ENCODE measurements at places on chromosomes 1 and 21.

DNA sequence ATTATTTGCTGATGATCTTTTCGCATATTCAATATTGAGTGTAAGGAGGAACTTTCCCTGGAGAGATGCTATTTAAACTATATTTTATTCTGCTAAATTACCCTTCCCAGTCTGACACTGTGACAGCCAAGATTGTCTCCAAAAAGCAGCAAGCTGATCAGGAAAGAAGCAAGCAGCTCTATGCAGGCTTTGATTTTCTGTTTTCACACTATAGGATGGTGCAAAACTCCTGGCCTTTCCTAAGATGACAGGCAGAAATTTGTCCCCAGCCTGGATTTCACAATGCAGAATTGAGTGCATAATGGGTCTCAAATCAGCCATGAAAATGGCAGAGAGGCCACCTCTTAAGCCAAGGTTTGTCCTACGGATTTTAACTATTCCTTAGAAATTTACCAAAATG is 1.1 kb downstream of the SGIP1 start:
- DNase-seq: no peak

DNA sequence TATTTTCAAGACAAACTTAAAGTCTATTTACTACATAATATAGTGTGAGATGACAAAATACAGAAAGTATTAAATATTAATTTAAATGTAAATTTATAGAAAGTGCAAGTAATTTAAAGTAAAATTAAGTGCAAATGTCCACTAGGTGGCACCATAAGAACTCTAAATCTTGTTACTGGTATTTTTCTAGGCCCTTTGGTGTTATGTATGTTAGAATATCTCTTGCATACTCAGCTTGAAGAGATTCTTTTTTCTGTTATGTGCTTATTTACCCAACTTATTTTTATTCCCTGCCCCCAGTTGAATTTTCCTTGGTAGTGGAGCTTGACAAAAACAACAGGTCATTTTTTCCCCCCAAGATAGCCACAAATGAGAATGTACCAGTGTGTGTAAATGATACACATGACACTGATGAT is 71.5 kb downstream of the RPS6KC1 start:
- DNase-seq: peak; percentile 72

DNA sequence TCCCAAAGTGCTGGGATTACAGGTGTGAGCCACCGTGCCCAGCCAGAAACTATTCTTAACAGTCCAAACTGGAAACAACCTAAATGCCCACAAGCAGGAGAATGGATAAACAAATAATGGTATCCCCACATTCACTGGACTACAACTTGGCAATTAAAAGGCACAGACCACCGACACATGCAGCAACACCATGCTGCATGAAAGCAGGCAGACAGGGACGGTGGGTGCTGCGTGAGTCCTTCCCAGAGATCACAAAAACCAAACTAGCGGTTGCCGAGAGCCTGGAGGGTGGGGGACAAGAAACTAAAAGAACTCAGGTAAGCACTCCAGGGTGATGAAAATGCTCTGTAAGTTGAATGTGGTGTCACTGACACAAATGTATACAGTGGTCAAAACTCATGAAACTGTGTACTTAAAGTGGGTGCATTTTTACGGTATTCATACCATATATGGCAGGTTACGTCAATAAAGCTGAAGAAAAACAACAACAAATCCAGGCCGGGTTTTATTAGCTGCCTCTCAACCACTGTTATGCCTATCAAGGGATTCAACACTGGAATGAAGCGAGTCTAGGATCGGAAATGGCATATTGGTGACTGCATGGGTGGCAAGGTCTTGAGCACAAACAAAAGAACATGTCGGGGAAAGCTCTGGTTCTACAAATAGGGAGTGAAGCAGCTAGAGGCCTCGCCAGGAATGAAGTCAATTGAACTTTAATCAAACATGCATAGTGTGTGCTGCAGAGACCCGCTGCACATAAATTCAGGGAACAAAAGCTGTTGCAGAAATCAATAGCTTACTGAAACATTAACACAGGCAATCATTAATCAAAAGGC is 52.4 kb downstream of the SLC45A1 start:
- peak; percentile 61 for DNase-seq

DNA sequence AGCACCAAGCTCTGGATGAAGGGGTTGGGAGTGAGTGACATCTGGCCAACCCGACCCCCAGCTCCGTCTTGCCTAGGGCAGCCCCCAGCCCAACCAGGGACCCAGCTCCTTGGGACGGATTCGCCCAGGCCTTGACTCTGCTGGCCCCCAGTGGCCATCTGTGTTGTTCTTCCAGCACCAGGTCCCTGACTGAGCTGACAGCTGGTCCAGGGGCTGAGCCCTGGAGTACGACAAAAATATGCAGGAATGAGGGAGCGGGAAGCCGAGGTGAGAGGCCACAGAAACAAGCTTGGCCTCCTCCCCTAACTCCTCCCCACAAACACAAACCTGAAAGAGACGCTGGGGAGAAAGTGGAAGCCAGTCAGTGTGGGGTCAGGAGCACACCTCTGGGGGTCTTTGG is 55.0 kb upstream of the PAX7 start:
- DNase-seq: peak; percentile 39

DNA sequence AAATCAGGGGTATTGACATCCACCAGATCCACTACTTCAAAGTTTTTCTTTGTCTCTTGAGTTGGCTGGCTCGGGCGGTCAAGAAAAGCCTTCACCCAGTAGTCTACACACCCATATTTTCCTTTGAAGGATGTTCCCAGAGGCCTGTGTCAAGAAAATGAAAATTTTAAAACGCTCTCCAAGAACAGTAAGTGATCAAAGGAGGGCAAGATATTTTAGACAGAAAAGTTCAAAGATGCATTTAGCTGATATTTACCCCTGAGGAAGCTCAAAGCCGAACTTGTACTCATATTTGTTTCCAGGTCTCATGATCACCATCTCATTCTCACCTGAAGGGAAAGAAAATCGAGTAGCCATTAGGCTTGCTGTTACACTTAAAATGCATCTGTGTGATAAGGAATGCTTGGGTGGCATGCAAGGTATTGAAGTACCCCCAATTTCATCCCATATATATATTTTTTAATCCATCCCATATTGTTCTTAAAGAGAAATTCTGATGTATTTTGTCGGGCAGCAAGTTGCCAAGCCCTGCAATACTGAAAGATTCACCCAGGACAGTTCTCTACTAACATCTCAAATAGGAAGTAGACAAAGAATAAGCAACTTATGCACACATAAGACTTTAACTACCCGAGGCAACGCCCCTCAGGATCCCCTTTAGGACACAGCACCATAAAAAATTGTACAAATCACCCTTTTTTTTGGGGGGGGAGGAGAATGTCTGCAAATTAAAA is 1.1 kb downstream of the TXNIP start:
- no peak for DNase-seq

DNA sequence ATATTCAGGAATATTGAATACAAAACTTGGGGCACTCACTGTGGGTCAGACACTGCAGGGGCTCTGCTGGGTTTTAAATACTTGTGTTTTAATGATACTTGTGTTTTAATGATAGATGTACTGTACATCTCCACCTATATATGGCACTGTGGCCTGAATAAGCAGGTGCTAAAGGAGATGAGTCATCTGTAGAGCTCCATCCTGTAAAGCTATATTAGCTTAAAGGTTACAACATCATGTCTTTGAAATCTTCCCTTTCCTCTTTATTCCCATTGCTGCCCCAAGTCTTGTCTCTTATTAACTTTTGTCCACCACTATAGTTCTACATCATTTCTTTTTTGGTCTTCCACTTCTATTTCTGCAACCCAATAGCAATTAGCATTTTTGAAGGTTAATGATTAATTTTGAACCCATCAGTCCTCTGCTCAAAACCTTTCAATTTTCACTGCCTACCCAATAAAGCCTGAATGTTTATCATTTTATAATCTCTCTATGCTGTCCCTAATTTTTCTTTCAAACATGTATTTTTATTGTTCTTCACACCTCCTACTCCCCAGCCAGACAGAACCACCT is 113.3 kb upstream of the PTGFR start:
- no peak for DNase-seq

- no peak for DNase-seq
Measured at GRCh38 chr1:183073320-183073719, 50.1 kb downstream of the LAMC1 start.

GRCh38 chr1:58830291-58830690 is 46.4 kb upstream of the JUN start:
- no peak for DNase-seq

DNA sequence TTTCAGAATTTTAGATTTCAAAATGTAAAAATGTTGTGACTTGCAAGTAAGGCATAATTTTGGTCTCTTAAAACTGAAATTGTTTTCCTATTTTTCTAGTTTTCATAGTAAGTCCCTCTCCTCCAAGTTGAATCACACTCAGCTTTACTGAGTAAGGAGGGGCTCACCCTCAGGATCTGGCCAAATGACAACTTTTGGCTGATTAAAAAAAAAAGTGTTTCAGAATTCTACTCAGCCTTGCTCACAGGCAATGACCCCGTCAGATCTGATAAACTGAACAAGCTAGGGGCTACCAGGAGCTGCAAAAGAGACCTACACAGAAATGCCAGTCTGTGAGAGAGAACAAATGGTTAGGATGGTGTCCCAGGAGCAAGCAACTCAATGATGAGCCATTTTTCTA is 159.8 kb downstream of the PBX1 start:
- DNase-seq: no peak

- peak; percentile 44 for DNase-seq
Measured at GRCh38 chr1:231315887-231316286, 21.8 kb downstream of the EXOC8 start.

DNA sequence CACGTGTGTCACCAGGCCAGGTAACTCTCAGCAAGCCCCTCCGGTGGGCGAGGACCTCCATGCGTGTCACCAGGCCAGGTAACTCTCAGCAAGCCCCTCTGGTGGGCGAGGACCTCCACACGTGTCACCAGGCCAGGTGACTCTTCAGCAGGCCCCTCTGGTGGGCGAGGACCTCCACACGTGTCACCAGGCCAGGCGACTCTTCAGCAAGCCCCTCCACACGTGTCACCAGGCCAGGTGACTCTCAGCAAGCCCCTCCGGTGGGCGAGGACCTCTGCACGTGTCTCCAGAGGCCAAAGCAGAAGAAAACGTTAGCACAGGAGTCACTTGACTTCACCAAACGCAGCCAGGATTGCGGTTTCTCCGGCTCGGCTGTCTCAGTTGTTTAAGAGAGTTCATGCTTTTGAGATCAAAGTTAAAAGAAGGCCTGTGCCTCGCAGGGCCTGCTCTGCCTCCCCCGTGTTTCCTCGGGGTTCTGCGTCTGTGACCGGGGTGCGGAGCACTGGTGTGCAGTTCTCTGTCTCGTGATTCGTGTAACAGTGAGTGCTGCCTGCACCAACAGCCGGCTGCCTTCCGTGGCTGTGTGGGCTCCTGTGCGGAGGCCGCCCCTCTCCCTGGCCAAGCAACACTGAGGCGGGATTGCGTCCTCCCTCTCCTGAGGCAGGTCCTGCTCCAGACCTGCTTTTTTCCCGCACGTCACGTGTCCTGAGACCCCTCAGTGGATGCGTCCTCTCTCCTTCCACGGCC is 56.6 kb downstream of the PRKCZ start:
- DNase-seq: no peak

GRCh38 chr1:5551274-5551975 is 440.8 kb downstream of the NPHP4 start:
- DNase-seq: no peak

DNA sequence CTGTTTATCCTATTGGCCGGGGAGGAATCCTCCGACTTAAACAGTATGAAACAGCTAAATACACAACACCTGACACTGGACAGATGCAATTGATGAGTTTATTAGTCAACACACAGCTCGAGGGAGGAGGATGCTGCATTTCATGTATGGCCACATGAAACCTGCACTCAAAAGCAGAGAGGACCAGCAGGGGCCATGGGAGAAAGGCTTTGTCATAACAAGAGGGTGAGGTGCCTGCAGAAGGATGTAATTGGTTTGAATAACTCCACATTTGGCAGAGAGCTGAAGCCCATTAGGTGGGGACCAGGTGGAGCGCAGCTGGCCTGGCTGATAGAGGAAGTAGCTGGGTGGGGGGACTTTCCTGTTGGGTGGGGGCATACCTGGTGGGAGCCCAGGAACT is 599.1 kb downstream of the PTPRU start:
- no peak for DNase-seq

- DNase-seq: no peak
Measured at GRCh38 chr1:169186106-169186505, 79.6 kb downstream of the ATP1B1 start.

GRCh38 chr1:161884475-161884874 is 118.4 kb downstream of the ATF6 start:
- no peak for DNase-seq

GRCh38 chr21:37792046-37792445 is 124.2 kb downstream of the KCNJ6 start:
- peak; percentile 17 for DNase-seq

GRCh38 chr21:29155118-29155932 is 24.9 kb downstream of the MAP3K7CL start:
- DNase-seq: peak; percentile 94

- DNase-seq: no peak
Measured at GRCh38 chr21:26047279-26047967, 123.1 kb downstream of the APP start.

GRCh38 chr21:45826676-45827301 is 154.8 kb upstream of the COL6A1 start:
- no peak for DNase-seq

GRCh38 chr1:207035877-207036551 is 3.5 kb upstream of the C1orf116 start:
- no peak for DNase-seq

- DNase-seq: peak; percentile 71
Measured at GRCh38 chr21:36209626-36210171, 53.1 kb downstream of the DOP1B start.

GRCh38 chr21:44353191-44353970 is at the start of gene TRPM2:
TRPM2 (plus strand) TSS chr21:44353621; CDS start chr21:44353701, 80 bp downstream.
- DNase-seq: peak; percentile 49

- no peak for DNase-seq
Measured at GRCh38 chr1:92480200-92480812, 6.4 kb downstream of the GFI1 start.

- no peak for DNase-seq
Measured at GRCh38 chr1:11927866-11928592, 1.8 kb upstream of the KIAA2013 start.

- DNase-seq: no peak
Measured at GRCh38 chr1:36822648-36823047, 211.7 kb downstream of the GRIK3 start.

- DNase-seq: no peak
Measured at GRCh38 chr1:55147524-55147923, 67.6 kb downstream of the USP24 start.

- no peak for DNase-seq
Measured at GRCh38 chr1:88216441-88216840, 467.6 kb upstream of the PKN2 start.

GRCh38 chr21:41901099-41901498 is 22.0 kb upstream of the PRDM15 start:
- DNase-seq: no peak

- DNase-seq: no peak
Measured at GRCh38 chr1:211833174-211833820, 2.7 kb upstream of the LPGAT1 start.

GRCh38 chr1:207753611-207754010 is 1.8 kb downstream of the CD46 start:
- no peak for DNase-seq
